ENCODE measurements at places on chromosomes 6 and 20.

- DNase-seq, result peak; percentile 62
Measured at GRCh38 chr6:97626671-97627441, 343.8 kb upstream of the MMS22L start.

GRCh38 chr20:44264287-44264686 is 17.2 kb downstream of the GDAP1L1 start:
- no peak for DNase-seq

DNA sequence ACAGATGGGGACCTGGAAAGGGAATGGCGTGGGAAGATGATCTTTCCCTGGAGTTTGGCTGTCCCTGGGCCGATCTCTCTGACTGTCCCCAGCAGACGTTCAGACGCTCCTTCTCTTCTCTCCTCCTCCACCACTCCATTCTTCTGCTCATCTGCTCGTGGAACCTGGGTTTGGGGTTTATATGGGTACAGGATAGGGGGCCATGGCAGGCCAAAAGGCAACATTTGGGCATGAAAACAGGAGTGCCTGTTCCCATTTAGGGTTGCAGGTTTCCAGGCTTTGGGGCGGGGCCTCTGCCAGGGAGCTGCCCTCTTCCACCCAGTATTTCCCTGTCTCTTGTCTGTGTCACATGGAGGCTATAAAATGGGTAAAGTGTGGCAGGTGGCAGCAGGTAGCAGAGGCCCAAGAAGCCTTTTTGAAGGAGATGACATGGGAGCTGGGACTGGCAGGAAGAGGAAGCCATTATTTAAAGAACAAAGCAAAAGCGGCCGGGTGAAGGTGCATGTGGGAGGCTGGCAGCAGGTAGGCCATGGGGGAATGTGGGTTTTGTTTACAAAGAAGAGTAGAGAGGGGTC is 203.7 kb downstream of the BMP7 start:
- DNase-seq, result no peak

DNA sequence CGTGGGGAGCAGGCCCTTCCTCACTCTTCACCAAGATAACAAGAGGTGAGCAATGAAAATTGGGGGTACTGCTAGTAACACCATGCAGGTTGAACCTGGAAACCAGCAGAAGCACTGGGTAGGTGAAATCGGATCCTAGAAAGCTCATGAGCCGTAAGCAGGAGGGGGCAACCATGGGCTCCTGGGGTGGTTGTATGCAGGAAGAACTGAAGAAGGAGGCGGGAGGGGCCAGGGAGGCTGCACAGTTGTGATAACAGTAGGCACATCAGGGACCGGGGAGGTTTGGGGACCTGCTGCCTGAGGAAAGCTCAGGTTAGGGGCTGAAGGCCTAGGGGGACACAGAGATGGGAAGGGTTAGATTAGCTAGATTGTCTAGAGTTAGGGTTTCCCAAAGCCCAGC is 5.6 kb upstream of the LY6G5C start:
- DNase-seq, result no peak

GRCh38 chr6:158039178-158039557 is 57.5 kb downstream of the SYNJ2 start:
- DNase-seq, result no peak

- DNase-seq, result no peak
Measured at GRCh38 chr6:163298079-163298830, 116.3 kb upstream of the QKI start.

GRCh38 chr6:145042559-145042958 is 692.8 kb downstream of the EPM2A start:
- DNase-seq, result no peak

GRCh38 chr6:70164556-70164955 is 138.3 kb downstream of the COL9A1 start:
- DNase-seq, result peak; percentile 7

- no peak for DNase-seq
Measured at GRCh38 chr6:167314180-167314821, 10.6 kb upstream of the TTLL2 start.

DNA sequence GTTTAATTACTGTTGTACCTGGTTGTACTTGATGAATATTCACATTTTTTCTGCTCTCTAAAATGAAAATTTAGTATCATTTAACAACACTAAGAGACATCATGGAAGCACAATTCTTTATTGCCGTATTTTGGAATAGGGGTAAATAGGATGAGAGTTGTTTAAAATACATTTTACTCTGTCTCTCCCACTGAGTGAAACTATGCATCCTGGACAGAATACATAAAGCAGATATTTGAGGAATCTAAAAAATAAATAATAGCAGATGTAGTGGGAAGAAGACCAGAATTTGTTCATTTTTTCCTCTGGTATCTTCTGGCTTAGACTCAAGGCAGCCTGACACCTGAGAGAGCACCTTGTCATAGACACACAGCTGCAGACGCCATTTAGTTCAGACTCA is 119.1 kb upstream of the AHI1 start:
- no peak for DNase-seq

GRCh38 chr6:421211-421610 is 29.7 kb downstream of the IRF4 start:
- no peak for DNase-seq

DNA sequence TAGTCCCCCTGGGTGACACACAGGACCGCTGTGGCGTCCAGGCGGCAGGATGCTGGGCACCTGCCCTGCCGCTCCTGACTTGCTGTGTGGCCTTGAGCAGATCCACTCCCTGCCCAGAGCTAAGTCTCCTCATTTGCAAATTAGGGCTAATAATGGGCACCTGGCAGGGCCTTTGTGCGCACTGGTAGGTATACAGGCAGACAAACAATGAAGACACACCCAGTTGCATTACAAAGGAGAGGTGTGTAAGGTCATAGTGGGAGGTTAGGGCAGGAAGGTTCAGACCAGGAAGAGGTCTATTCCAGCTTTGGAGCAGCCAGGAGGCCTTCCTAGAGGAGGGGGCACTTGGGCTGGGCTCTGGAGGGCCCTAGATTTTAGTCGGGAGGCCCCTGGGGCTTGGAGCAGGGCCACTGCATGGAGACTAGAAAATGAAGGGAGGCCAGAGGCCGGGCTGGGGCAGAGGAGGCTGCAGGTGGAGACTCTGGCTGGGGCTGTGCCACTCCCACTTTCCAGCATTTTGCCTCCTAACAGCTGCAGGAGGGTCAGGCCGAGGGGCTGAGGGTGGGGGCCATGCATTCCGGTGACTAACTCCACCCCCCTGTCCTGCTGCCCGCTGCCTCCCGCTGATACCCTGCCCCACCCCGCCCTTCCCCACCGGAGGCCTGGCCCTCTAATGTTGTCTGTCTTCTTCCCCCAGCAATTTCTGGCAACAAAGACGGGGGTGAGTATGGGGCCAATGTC is 28.5 kb downstream of the MYH7B start:
- peak; percentile 25 for DNase-seq

DNA sequence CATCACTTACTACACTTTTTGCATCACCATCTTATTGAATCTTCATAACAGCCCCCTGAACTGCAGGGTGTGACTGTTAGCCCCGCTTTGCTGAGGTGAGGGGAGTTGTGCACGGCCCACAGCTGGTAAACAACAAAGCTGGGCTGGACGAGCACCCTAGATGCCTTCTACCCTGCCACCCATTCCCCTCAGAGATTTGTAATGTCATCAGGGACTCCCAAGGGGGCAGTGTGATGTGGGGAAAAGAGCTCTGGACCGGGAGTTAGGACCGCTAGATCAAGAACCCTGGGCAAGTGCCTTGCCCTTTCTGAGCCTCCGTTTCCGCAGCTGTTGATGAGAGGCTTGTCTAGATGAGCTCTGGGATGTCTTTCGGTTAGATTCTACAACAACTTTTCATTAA is 20.9 kb downstream of the PKIG start:
- no peak for DNase-seq

DNA sequence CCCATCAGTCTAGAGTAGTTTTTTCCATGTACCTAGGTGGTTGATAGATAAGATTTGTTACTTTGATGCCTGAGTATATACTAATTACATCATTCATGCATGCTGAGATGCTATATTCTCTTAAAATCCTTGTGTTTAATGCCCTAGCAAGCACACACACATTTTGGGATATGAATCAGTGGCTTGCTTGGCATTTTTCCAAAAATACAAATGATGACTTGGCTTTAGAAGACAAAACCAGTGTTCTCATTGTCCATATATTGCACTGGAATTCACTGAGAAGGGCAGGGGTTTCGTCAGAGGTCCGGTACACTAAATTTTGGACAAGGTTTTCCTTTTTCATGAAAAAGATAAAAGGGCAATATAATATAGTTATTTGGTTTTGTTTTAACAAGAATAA is 24.9 kb downstream of the GTPBP2 start:
- DNase-seq, result no peak

- DNase-seq, result no peak
Measured at GRCh38 chr6:125815080-125815910, 24.5 kb downstream of the NCOA7 start.

GRCh38 chr6:43743682-43744381 is 26.2 kb upstream of the VEGFA start:
- DNase-seq, result peak; percentile 27

GRCh38 chr6:66376001-66376400 is 669.0 kb upstream of the EYS start:
- DNase-seq, result no peak

DNA sequence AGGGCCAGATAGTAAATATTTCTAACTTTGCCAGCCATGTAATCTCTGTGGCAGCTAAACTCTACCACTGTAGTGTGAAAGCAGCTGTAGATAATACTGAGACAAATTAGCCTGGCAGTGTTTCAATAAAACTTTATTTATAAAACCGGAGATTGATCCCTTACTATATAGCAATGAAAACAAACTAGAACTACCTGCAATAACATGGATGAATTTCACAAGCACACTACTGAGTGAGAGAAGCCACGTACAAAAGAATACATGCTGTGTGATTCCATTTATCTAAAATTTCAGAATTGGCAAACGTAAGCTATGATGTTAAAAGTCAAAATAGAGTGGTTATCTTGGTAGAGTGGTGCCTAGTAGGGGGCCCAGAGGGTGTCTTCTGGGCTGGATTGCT is 198.7 kb upstream of the SGK1 start:
- DNase-seq, result no peak

- DNase-seq, result peak; percentile 29
Measured at GRCh38 chr6:79538106-79538971, 1.1 kb upstream of the LCA5 start.

DNA sequence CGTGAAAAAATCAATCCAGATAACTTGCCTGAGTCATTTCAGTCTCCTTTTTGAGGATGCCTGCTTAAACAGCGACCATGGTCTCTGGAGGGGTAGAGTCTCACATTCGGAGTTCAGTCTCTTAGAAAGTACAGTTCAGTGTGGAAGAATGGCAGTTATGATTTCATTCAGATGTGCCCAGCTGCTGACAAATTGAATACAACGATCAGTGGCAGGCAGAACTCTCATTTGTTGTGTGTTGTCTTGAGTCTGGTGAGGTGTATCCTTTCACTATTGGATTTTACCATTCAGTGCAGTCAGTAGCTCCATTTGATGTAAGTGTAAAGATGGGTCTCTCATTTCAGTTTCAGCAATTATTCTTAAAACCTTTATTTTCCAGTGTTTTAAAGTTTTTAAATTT is 639 bp upstream of the TULP4 start:
- peak; percentile 26 for DNase-seq

- DNase-seq, result no peak
Measured at GRCh38 chr6:77561768-77562314, 91.0 kb upstream of the MEI4 start.

DNA sequence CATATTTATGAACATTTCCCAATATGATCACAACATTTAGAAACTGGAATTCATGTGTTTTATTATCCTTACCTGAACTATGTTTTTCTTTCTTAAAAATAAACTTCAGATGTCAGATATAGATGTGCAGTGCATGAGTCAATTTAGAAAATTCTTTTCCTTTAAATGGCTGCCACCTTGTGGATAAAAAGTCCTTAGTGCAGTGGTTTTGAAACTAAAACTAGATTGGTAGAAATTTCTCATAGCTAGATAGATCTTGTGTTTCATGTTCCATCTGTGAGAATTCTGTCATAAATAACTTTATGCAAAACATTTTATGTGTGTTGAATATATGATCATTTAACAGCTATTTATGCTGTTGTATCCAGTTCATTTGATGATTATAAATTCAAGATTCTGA is 134.9 kb downstream of the KLHL32 start:
- peak; percentile 51 for DNase-seq
